Ovary (tissue), 10 donors: ENCODE measurements at places on chromosomes 1 and 21. TPM values are rescaled to one million over a fixed set of nuclear protein-coding genes. Genes with fewer than 3 reads are reported as not detected.

- no peak for DNase-seq
- no peak overlapping the region for H3K27ac ChIP-seq
- no peak overlapping the region for H3K4me3 ChIP-seq
- peaks cover 4% of the 10 kb centered on the region for H3K4me1 ChIP-seq
Measured at GRCh38 chr1:59484096-59484495, 187.2 kb downstream of the FGGY start.

The GCSAML gene
- total RNA-seq: not detected

DNA sequence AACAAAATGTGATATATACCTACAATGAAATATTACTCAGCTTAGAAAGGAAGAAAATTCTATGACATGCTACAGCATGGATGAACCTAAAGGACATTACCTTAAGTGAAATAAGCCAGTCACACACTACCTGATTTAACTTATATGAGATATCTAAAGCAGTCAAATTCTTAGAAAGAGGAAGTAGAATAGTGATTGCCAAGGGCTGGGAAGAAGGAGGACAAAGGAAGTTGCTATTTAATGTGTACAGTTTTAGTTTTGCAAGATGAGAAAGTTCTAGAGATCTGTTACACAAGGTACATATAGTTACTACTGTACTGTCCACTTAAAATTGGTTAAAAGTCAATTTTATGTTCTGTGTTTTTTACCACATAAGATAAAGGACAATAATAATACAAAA, 87.5 kb upstream of the KCTD3 start:
- no peaks in the 10 kb centered on the region for H3K4me1 ChIP-seq
- no peaks in the 10 kb centered on the region for H3K27me3 ChIP-seq
- DNase-seq: no peak
- H3K36me3 ChIP-seq: no peaks in the 10 kb centered on the region
- H3K27ac ChIP-seq: no peak overlapping the region

The PEX11B gene
- total RNA-seq: 18.6 TPM

DNA sequence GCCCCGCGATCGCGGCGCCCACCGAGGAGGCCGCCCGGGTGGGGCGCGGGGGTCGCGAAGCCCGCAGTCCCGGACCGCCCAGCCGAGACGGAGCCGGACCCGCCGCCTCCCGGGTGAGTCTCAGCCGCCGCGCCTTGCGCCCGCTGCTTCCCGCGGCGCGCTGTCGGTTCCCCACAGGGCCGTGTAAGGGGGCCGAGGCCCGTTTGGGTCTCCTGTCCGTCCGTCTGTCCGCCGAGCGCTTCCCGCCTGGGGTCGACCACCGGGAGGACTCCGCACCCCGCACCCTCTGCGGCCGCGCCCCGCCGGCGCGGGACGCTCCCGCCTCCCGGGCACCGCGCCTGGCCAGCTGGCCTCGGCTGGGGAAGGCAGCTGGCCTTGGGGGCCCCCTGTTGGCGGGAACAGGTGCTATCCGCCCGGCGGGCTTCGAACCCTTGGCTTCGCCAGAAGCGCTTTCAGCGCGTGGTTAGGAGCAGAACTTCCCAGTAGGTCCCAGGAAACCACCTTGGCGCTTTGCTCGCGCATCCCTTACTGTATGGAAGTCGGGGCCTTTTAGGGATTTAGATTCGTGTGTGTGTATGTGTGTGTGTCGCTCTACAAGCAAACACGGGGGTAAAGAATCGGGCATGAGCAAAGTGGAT, 414 bp downstream of the TMEM51 start:
- H3K27me3 ChIP-seq: no peaks in the 10 kb centered on the region
- no peaks in the 10 kb centered on the region for H3K36me3 ChIP-seq
- peak overlapping the region; percentile 84 for H3K27ac ChIP-seq
- peaks cover 22% of the 10 kb centered on the region for H3K4me1 ChIP-seq
- peak overlapping the region; percentile 55 for H3K4me3 ChIP-seq
- peak; percentile 86 for DNase-seq

DNA sequence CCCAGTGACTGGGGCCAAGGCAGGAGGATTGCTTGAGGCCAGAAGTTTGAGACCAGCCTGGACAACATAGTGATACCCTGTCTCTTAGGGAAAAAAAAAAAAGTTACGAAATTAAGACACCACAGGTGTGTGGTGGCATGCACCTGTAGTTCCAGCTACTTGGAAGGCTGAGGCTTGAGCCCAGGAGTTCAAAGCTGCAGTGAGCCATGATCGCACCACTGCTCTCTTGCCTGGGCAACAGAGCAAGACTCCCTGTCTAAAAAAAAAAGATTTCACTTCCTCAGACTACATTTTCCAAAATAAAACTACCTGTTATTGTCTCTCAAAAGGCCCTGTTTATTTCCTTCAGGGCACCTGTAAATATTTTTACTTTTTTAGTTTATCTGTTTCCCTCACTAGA, 4.7 kb upstream of the STK40 start:
- peaks cover 4% of the 10 kb centered on the region for H3K4me1 ChIP-seq
- H3K36me3 ChIP-seq: no peaks in the 10 kb centered on the region
- H3K27me3 ChIP-seq: no peaks in the 10 kb centered on the region
- no peak overlapping the region for H3K27ac ChIP-seq
- DNase-seq: no peak

The SLC44A5 gene
- 0.62 TPM for total RNA-seq

DNA sequence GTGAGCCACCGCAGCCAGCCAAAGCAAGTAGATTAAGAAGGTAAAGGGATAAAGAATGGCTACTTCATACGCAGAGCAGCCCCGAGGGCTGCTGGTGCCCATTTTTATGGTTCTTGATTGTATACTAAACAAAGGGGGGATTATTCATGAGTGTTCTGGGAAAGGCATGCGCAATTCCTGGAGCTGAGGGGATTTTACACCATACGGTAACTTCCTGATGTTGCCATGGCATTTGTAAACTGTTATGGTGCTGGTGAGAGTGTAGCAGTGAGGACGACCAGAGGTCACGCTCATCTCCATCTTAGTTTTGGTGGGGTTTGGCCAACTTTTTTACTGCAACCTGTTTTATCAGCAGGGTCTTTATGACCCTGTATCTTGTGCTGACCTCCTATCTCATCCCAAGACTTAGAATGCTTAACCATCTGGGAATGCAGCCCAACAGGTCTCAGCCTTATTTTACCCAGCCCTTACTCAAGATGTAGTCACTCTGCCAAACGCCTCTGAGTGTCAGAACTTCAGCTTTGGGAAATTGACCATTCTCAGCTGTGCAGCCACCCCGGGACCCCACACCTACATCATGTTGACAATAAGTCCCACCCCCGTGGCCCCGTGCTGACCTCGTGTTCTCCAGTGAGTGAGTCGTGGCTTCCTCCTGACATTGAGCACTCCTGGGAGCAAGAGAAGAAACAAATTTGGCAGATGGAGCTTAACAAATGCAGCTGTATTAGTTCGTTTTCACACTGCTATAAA, 149.4 kb upstream of the COL6A1 start:
- H3K4me1 ChIP-seq: no peaks in the 10 kb centered on the region
- H3K27me3 ChIP-seq: no peaks in the 10 kb centered on the region
- no peak overlapping the region for H3K27ac ChIP-seq
- no peaks in the 10 kb centered on the region for H3K36me3 ChIP-seq
- DNase-seq: no peak
- H3K4me3 ChIP-seq: no peak overlapping the region

DNA sequence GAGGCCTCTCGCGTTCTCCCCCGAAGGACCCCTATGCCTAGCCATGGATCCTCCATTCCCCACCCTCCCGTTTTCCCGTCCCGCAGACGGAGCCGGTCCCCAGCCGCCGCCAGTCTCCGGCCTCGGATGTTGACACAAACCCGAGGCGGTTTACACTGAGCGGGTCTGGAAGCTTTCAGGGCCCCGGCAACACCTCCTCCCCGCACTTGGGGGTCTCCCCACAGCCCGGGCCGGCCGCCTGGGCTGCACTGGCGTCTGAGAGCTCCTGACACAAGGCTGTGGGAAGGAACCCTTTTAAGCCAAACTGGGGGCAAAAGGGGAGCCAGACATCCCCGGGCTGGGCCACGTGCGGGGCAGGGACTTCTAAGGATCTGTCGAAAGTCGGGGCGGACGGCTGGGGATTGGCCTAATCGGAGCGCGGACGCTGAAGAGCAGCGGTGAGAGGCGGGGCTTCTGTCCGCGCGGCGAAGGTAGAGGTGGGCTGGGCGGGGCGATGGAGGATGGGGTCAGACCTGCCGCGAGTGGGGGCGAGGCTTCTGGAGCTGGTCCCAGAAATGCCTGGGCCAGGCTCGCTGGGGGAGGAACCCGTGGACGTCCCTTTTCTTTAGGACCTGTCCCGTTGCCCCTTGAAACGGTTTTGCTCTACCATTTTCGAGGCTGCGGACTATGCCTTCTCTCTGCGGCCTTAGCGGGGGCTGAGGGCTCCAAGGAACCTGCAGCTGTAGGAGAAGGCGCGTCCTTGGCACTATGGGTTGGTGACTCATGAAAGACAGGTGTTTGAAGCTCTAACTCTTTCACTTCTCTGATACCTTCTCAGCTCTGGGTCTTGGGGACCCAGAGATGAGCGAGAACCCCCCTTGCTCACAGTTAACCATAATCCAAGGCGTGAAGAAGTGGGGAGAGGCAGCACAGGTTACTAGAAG, 1.2 kb upstream of the HPCAL4 start:
- peak overlapping the region; percentile 36 for H3K4me3 ChIP-seq
- H3K27me3 ChIP-seq: no peaks in the 10 kb centered on the region
- DNase-seq: peak; percentile 83
- no peaks in the 10 kb centered on the region for H3K36me3 ChIP-seq

DNA sequence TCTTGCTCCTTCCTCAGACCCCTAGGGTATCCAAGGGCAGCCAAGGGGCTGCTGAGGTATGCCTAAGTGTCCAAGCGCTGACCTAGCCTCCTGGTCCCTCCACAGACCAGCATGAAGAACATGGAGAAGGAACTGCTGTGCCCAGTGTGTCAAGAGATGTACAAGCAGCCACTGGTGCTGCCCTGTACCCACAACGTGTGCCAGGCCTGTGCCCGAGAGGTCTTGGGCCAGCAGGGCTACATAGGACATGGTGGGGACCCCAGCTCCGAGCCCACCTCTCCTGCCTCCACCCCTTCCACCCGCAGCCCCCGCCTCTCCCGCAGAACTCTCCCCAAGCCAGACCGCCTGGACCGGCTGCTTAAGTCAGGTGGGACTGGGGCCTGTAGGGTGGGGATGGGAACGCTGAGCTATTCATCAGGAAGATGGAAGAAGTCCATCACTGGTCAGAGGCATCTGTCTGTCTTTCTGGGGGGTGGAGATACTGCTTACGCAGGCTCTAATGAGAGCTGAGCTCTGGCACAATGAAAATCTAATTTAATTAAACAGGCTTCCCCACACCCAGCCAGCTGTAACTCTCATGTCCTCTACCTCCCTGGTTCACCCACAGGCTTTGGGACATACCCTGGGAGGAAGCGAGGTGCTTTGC, 1.8 kb downstream of the TRIM46 start:
- H3K36me3 ChIP-seq: no peaks in the 10 kb centered on the region
- H3K27me3 ChIP-seq: no peaks in the 10 kb centered on the region
- no peaks in the 10 kb centered on the region for H3K4me1 ChIP-seq
- H3K27ac ChIP-seq: no peak overlapping the region
- H3K4me3 ChIP-seq: no peak overlapping the region

- H3K4me3 ChIP-seq: no peak overlapping the region
- no peak for DNase-seq
- no peaks in the 10 kb centered on the region for H3K36me3 ChIP-seq
- H3K27me3 ChIP-seq: peaks cover 3% of the 10 kb centered on the region
- H3K4me1 ChIP-seq: peaks cover 2% of the 10 kb centered on the region
- no peak overlapping the region for H3K27ac ChIP-seq
Measured at GRCh38 chr21:34969423-34970166, 79.5 kb downstream of the RUNX1 start.

GRCh38 chr1:203216274-203217138, 13.0 kb downstream of the CHIT1 start:
- peak; percentile 33 for DNase-seq
- H3K4me1 ChIP-seq: no peaks in the 10 kb centered on the region
- no peak overlapping the region for H3K27ac ChIP-seq
- no peaks in the 10 kb centered on the region for H3K36me3 ChIP-seq

- no peaks in the 10 kb centered on the region for H3K27me3 ChIP-seq
- no peak for DNase-seq
- H3K27ac ChIP-seq: no peak overlapping the region
Measured at GRCh38 chr1:29397981-29398380, 161.7 kb downstream of the PTPRU start.

DNA sequence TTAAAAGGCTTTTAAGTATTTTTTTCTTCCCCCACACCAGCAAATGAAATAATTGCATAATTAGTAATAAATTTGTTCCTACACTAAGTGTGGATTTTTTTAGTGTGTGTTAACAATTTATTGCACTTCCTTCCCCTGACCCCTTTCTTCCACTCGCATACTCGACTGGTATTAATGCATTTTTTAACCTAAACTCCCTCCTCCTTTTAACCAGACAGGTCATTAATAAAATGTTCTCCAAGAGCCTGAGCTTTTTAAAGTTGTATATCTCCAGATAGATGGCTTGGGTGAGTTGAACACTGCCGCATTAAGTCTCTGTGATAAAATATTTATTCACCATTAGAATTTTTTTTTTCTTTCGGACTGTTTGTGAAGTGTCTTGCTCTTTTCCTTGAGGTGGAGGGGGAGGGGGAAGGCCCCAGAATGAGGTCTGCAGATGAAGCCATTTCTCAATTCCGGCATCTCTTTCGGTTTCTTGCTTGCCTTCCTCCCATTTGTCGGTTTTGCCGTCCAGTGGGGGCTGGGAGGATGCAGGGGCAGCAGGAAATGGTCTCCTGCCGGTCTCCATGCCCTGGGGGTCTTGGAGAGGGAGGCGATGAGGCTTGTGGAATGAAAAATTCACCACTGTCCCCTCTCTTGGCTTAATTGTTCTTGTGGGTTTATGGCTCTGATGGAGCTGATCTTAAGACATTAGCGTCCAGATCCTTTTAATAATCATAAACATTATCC, 64.1 kb upstream of the ACTL8 start:
- H3K4me3 ChIP-seq: no peak overlapping the region
- no peak overlapping the region for H3K27ac ChIP-seq
- no peak for DNase-seq

DNA sequence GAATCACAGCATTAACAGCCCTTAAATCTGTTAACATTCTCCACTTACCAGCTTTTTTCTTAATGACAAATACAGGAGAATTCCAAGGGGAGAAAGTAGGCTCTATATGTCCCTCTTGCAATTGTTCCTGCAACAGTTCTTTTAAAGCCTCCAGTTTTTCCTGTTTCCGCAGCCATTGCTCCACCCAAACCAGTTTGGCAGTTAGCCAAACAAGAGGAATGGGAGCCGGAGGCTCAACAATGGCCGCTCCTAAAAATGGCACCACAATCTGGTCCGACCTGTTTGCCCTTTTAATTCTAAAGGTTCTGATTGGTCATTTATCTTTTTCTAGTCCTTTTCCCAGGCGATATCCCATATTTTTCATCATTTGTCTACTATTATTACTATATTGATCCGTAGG, 14.0 kb upstream of the L1TD1 start:
- H3K4me1 ChIP-seq: no peaks in the 10 kb centered on the region
- no peaks in the 10 kb centered on the region for H3K27me3 ChIP-seq
- no peak overlapping the region for H3K4me3 ChIP-seq
- H3K27ac ChIP-seq: no peak overlapping the region
- DNase-seq: no peak

The CLDN17 gene
- total RNA-seq: not detected

- H3K4me3 ChIP-seq: no peak overlapping the region
- no peaks in the 10 kb centered on the region for H3K36me3 ChIP-seq
- no peak overlapping the region for H3K27ac ChIP-seq
- no peaks in the 10 kb centered on the region for H3K4me1 ChIP-seq
- no peaks in the 10 kb centered on the region for H3K27me3 ChIP-seq
Measured at GRCh38 chr1:30422251-30422650, 301.1 kb downstream of the MATN1 start.

GRCh38 chr1:161705537-161705936, 1.5 kb upstream of the FCRLA start:
- H3K4me3 ChIP-seq: no peak overlapping the region
- H3K36me3 ChIP-seq: no peaks in the 10 kb centered on the region
- H3K27ac ChIP-seq: no peak overlapping the region
- H3K4me1 ChIP-seq: no peaks in the 10 kb centered on the region
